ENCODE measurements at places on chromosomes 2 and 18. TPM values are rescaled to one million over a fixed set of nuclear protein-coding genes. Genes with fewer than 3 reads are reported as not detected.

ZFAND2B gene
- total RNA-seq, result 37.4 TPM

LCT gene
- total RNA-seq, result 0.14 TPM

TMEM163 gene
- total RNA-seq, result not detected

- no peak for DNase-seq
Observed at GRCh38 chr2:44612276-44612675, 250.5 kb downstream of the CAMKMT start.

GRCh38 chr2:120737340-120738101, 1.9 kb downstream of the GLI2 start:
- peak; percentile 60 for DNase-seq

GRCh38 chr18:32337821-32338220, 132.9 kb downstream of the GAREM1 start:
- DNase-seq, result no peak

DNA sequence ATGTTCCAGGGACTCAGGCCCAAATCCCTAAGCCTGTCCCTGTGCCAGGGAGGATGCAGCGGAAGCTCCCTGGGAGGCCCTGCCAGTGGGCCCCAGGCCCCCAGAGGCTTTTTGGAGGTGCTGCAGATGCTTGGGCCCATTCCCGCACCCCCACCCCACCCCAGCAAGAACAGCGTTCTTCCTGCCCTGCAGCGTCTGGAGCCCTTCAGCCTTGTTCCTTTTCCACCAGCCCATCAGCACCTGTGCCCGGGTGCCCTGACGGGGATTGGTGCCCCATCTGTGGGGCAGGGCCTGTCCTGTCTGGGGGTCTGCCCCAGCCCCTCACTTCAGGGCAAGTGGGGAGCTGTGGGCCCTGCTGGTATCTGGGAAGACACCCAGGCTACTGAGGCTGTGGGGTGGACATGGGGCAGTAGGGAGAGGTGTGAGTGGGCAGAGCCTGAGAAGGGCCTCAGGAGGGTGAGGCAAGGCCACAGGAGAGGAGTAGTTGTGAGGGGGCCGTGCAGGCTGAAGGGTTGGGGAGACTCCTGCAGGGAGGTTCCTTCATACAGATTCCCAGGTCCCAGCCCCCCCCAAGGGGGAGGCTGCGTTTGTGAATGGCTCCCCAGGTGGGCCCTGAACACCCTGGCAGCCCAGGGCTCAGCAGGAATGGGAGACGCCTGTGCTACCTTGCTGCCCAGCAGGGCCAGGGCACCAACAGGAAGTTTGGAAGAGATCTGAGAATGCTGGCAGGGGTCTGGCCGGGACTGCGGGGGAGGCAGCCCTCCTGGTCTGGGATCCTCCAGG, 2.4 kb downstream of the RNPEPL1 start:
- DNase-seq, result no peak

DNA sequence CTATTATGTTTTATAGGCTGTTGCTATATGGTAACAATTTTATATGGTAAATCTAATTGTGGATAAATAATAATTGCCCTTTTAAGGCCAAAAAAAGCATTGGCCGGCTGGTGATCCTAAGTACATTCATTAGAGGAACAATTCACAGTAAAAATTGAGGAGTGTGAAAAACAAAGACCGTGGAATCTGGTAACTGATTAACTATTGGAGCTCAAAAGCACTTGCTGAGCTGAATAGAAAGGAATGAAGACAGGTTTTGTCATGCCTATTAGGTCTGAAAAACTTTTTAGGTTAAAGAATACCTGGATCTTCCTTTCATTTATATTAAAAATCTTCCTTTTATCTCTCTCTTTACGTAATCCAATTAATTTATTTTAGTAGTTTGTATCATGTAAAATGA, 18.5 kb upstream of the RBBP8 start:
- no peak for DNase-seq

DNA sequence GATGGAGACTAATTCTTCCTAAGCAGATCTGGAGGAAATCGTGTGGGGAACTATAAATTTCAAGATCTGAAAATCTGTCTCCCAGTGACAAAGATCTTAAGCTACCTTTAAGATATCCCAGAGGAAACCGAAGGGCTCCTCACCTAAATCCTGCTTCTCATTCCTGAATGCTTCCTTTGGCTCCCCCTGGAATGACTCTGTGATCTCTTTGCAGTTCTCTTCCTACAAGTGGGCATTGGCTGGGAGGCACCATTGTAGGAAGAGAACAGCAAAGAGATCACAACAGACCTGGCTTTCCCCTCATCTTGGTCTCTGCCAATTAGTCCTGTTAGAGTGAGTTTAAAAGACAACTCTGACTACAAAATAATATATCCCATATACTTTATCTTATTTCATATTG, 70.0 kb upstream of the KCNH7 start:
- no peak for DNase-seq

DNA sequence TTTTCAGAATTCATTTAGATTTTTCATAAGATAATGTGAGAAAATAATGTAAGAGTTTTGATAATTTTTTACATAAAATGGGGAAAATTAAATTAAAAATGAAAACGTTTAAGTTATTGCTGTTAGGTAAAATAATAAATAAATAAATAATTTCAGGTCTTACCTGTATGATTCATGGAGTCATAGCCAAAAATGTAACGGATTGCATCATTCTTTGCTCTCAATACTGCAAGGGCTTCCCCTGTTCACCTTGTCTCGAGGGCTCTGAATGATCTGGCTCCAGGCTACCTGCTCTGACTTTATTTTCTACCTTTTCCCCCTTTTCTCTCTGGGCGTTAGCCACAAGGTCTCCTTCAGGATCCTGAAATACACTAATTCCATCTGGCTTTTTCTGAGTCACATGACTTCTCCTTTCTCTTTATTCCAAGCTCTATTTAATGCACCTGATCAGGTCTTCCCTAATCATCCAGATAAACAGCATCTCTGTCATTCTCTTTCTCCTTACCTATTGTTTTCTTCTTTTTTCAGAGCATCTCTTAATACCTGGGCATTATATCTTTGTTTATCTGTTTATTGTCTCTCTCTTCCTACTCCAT, 30.0 kb upstream of the CFAP36 start:
- DNase-seq, result no peak
